ENCODE measurements at places on chromosomes 16 and 17.

GRCh38 chr17:39648616-39649366 is 11.8 kb downstream of the STARD3 start:
- DNase-seq, result no peak

DNA sequence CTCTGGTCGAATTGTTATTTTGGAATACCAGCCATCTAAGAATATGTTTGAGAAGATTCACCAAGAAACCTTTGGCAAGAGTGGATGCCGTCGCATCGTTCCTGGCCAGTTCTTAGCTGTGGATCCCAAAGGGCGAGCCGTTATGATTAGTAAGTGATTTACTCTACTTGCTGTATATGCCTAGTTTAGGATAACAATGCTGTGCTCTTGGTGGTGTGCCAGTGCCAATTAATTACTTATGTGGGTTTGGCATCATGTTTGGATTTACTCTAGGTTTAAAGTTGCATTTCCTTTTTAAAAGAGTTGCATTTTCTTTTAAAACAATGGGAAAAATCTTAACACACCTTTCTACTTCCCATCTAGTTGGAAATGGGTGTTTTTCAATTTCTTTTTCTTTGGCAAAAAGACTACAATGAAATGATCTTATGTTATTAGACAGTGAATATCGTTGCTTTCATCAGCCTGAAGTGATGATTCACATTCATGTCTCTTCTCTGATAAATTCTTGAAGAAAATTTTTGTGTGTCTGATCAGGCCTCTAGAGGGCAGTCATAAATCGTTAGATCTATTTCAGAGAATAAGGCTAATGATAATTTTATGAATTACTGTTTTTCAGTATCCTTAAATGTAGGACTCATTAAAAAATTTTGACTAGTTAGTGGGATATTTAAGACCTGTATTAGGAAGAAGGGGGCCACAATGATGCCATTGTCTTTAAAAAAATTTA is 5.6 kb downstream of the SF3B3 start:
- no peak for DNase-seq

DNA sequence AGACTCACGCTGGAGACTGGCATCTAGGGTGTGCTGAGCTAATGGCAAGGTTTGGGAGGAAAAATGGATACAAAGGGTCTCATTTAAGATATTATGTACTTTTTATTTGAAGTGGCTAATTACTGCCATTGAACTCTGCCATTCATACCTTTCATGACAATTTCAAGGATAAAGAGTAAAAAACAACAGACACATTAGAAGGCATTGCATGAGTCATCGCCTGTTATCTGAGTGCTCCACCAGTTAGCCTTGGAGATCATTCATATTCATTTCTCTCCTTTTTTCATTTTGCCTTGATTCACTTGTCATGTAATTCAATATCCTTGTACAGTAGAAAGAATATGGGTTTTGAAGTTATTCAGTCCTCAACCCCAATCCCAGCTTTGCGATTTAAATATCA is 109.5 kb downstream of the CDH8 start:
- DNase-seq, result no peak

DNA sequence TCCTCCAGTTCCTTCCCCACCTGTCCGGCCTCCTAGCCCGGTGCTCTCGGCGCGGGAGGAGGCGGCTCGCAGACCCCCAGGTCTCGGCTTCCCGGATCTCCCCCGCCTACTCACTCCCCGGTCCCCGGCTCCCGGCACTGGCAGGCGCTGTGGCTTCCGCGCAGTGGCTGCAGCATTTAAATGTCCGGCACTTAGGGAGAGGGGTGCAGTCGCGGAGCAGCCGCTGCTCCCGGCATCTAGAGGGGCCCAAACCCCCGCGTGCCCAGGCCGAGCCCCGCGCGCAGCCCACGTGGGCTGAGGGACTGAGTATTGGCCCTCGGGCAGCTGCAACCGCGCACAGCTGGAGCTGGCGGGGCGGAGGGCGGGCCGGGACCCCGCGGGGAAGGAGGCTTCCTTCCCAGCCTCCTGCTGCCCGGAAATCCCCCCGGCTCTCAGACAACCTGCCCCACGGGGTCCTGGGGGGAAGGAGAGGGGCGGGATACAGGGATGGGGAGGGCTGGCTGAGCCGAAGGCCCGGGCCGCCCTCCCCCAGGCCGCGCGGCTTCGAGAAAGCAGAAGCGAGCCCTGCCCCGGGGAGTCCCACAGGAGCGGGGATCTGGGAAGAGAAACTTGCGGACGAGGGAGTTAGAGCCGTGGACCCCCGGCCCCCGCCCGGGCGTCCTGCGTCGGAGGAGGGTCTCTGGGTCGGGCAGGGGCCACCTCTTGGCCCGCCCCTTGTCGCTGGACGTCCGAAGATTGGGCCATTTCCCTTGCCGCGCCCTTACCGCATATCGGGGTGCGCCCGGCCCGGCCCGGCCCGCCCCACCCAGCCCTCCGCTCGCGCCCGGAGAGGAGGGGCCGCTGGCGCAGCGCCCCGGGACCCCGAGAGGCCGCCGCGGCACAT is at the start of gene MMP25:
MMP25 (plus strand) TSS at position 804 of the 883 bp plus-strand sequence. CDS start 357 bp downstream, outside the sequence.
- DNase-seq, result no peak

DNA sequence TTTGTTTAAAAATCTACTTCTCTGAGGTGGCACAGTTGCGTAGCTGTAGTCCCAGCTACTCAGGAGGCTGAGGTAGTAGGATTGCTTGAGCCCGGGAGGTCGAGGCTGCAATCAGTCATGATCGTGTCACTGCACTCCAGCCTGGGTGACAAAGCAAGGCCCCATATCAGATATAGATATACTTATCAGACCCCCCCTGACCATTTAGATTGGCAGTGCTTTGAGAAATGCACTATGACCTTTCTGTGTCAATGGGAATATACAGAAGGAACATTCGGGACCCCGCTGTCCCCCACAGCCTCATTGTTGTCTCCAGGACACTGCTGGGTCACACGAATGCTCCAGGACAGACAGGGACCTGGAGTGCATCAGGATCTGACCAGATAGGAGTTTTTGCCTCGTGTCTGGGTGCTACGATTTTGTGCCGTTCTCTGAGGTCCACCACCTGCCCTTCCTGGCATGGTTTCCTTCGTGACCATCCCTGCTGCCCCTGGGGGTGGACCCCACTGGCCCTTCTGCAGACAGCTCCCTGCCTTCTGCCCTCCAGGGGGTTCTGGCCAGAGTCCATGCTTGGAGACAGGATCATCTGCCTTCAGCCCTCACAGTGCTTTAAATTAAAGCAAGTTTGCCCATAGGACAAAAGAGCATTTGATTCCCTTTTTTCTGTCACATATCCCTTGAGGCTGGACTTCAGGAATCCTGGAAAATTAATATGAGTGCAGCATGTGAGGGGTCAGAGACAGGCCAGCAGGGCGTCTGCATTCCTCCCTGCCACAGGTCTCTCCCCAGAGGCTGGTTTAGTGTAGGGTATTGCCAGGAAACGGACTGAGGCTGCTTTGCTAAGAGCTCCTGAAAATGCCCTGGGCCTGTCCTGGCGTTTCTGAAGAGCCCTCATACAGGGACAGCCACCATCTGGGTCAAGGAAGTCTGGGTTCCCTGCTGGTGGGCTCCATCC is 19.3 kb downstream of the PLD6 start:
- DNase-seq, result no peak

- no peak for DNase-seq
Observed at GRCh38 chr17:41377546-41377945, 4.6 kb downstream of the KRT34 start.

DNA sequence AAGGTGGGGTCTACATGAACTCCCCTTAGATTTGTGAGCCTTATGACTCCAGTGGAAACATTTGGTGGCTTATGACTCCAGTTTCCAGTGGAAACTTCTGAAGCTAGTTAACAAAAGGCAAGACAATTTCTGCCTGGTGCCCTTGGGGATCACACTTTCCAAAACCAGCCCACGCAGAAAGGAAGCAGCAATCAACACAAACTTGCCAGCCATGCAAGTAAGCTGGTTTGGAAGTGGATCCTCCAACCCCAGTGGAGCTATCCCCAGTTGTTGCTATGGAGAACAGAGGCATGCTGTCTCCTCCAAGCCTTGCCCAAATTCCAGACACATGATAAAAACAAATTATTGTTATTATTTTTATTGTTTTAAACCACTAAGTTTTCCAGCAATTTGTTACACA is 130.9 kb downstream of the CDH11 start:
- DNase-seq, result no peak

DNA sequence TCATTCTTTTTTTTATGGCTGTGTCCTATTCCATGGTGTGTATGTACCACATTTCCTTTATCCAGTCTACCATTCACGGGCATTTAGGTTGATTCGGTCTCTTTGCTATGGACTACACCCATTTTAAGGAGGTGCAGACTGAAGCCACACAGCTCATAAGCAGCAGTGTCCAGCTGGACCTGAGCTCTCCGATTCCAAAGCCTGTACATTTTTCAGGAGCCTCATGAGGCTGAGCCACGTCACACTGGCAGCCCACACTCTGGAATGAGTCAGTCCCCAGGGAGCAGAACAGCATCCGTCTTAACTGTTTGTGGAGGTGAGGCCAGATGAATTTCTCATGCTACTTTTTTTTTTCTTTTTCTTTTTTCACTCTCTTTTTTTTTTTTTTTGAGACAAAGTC is 116.1 kb downstream of the C16orf95 start:
- no peak for DNase-seq

DNA sequence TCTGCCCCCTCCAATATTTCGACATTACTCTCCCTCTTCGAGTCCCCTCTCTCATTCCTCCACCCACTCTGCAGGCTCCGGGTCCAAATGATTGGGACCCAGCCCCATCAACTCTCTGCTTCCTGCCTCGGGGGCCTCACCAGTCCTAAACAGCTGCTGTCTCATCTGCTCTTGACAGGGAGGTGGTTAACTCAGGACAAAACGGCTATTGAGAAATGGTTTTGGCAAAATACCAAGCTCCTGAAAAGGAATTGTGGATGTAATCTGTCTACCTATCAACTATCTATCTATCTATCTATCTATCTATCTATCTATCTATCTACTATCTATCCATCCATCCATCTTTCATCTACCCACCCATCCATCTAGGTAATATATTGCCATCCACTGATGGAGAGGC is 2.2 kb downstream of the CD300H start:
- DNase-seq, result no peak

GRCh38 chr17:79399610-79400144 is 211.2 kb downstream of the RBFOX3 start:
- no peak for DNase-seq

- no peak for DNase-seq
Observed at GRCh38 chr17:56887105-56887504, 26.7 kb downstream of the TRIM25 start.

DNA sequence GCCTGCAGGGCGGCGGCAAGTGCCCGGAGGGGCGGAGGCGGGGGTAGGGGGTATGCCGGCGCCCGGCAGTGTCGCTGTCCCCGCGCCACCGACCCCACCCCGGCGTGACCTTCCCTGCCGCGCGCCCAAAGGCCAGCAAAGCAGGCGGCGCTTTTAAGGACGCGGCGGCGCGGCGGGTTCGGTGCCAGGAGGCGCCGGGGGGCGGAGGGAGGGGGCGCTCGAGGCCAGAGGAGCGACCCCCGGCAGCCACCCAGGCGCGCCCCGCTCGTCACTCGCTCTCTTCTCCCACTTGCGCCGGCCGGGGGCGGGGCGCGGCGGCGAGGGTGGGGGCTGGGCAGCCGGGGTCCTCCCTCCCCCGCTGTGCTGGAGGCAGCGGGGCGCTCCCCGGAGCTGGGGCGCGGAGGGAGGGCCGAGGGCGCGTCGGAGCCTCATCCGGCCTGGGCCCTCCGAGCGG is 8.6 kb upstream of the BAHCC1 start:
- DNase-seq, result no peak

- DNase-seq, result no peak
Observed at GRCh38 chr17:30550512-30551273, 73.5 kb downstream of the GOSR1 start.

DNA sequence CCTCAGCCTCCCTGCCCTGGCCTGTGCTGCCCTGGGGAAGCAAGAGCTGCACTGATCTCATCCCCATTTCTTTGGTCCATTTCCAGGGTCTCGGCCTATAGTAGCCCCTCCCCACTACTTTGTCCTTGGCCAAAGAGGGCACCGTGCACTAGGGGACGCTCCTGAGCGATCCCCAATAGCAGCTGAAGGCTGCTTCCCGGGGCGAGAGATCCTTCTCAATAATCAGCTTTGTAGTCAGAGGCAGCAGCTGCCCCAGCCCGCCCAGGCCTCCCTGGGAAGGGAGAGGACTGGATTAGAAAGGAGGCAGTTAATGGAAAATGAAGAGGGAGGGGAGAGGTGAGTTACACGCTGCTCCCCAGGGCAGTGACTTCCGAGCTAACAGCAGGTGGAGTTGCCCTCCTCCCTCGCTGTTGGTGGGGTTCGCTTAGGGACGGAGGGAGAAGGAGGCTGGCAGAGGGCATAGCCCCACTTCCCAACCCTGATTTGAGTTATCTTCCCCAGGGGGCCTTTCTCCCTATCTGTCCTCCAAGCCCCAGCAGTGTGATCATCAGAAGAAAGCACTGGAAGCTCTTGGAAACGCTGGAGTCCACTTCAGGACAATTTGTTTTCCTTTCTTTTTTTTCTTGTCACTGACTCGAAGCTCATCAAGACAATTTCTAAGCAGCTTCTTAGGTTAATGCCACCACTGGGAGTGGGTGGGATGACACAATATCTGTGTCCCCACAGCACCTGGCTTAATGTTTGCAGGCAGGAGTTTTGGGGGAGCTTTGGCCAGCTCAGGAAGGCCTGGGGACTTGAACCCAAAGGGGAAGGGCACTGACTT is 2.6 kb downstream of the MXRA7 start:
- DNase-seq, result no peak

DNA sequence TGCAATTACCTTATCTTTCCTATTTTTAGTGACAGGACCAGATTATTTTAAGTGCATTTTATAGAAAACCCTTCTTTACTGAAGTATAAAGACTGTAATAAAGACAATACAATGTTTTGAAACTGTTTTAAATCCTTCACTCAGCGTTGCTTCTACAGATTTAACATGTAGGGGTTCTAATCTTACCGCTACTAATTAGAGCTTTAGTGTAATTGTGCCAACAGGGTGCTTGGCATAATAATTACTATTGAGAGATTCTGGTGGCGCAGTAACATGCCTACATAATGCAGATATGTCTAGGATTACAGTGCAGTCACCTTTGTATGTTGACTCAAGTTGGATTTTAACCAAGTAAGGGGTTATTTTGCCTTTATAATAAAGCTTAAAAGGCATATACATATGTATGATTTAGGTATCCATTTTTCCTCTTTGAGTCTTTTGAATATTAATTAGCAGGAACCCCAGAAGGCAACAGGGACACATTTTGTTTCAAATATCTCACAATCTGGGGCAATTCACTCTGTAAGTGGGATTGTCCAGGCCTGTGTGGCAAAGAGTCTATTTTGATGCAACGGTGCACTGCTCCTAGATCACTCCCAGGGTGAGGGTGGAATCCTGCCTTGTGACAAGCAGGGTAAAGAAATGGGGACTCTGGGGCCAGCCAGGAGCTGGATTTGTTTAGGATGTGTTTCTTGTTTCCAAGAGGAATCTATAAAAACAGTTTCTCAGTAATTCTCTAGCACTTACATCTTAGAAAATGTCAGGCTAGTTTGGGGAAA is 604.7 kb upstream of the SALL1 start:
- no peak for DNase-seq

DNA sequence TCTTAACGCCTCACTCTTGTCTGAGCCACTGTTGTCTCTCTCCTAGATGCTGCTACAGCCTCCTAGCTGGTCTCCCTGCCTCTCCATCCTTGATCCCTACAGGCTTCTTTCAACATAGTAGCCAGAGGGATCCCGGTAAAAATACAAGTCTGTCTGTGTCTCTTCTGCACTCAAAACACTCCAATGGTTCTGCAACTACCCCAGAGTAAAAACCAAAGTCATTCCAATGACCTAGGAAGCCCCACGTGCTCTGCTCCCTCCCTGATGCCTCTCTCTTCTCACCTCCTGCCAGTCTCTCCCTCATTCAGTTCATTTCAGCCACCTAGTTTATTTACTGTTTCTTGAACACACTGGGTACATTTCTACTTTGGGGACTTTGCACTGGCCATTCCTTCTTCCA is 135.2 kb downstream of the NPIPB5 start:
- no peak for DNase-seq

GRCh38 chr16:85525420-85526184 is 87.5 kb upstream of the GSE1 start:
- no peak for DNase-seq
